ENCODE measurements at places on chromosomes 2 and 18. TPM values are rescaled to one million over a fixed set of nuclear protein-coding genes. Genes with fewer than 3 reads are reported as not detected.
A peak's percentile ranks its signal among the peaks of the same experiment; 100 is the strongest.

GRCh38 chr2:45224321-45224992 is 215.2 kb upstream of the SIX2 start:
- peak; percentile 11 for DNase-seq
- H3K27me3 ChIP-seq, result no peaks in the 10 kb centered on the region
- H3K4me3 ChIP-seq, result no peak overlapping the region
- no peaks in the 10 kb centered on the region for H3K36me3 ChIP-seq
- H3K4me1 ChIP-seq, result peaks cover 8% of the 10 kb centered on the region
- no peak overlapping the region for H3K27ac ChIP-seq

- H3K27ac ChIP-seq, result no peak overlapping the region
- no peak overlapping the region for H3K4me3 ChIP-seq
- DNase-seq, result no peak
- no peaks in the 10 kb centered on the region for H3K4me1 ChIP-seq
- no peaks in the 10 kb centered on the region for H3K36me3 ChIP-seq
Measured at GRCh38 chr2:77873506-77873905, 351.3 kb upstream of the LRRTM4 start.

DNA sequence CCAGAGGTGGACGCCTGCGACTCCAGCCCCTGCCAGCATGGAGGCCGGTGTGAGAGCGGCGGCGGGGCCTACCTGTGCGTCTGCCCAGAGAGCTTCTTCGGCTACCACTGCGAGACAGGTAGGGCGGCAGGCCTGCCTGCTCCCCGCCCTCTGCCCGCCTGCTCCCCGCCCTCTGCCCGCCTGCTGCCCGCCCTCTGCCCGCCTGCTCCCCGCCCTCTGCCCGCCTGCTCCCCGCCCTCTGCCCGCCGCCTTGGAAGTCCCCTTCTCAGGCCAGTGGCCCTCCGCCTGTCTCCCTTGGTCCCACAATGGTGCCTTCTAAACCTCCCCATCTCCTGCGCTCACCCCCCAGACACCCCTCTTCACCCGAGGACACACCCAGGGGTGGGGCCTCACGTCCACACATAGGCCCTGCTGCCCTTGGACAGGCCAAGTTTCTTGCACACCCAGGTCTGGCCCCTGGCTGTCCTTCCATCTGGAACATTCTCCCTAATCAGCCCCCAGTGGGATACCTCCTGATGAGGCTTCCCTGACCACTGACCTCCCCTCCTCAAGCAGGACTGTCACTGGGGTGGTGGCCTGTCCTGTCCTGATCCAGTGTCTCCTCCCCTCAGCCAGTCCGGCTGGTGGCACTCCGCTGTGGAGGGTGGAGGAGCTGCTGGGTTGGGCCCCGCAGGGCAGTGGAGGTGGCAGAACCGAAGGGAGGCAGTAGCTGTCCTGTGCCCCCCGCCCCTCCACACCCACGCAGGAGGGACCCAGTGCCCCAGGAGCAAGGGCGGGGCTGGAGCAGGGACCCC is 37.9 kb downstream of the MTERF4 start:
- DNase-seq, result peak; percentile 4
- no peaks in the 10 kb centered on the region for H3K36me3 ChIP-seq
- H3K4me1 ChIP-seq, result no peaks in the 10 kb centered on the region
- H3K4me3 ChIP-seq, result no peak overlapping the region

- H3K27me3 ChIP-seq, result no peaks in the 10 kb centered on the region
- H3K4me1 ChIP-seq, result no peaks in the 10 kb centered on the region
- no peak for DNase-seq
- H3K4me3 ChIP-seq, result no peak overlapping the region
Measured at GRCh38 chr2:28322456-28322855, 70.2 kb upstream of the FOSL2 start.

AP1S3 gene
- 3.8 TPM for total RNA-seq

ANKRD23 gene
- 2.4 TPM for total RNA-seq
